ENCODE measurements at places on chromosomes 4 and X. TPM values are rescaled to one million over a fixed set of nuclear protein-coding genes. Genes with fewer than 3 reads are reported as not detected.

The TLR10 gene
- polyA plus RNA-seq = 0.01 TPM

The RNF212 gene
- 0.31 TPM for polyA plus RNA-seq

The FGA gene
- polyA plus RNA-seq = not detected

The DOK7 gene
- 17.3 TPM for polyA plus RNA-seq

The GPC3 gene
- polyA plus RNA-seq = 0.80 TPM

The ESX1 gene
- polyA plus RNA-seq = not detected

Data from psoas muscle (tissue), 8 donors.